Activated CD4-positive, alpha-beta memory T cell treated with anti-CD3 and anti-CD28 coated beads for 36 hours (primary cell): ENCODE measurements at places on chromosomes 11 and 22.

GRCh38 chr11:114180301-114181055 lies 115.7 kb upstream of the NNMT start:
- no peak overlapping the region for H3K4me3 ChIP-seq
- H3K27ac ChIP-seq: no peak overlapping the region
- DNase-seq: peak; percentile 33
- no peaks in the 10 kb centered on the region for H3K27me3 ChIP-seq
- peaks cover 59% of the 10 kb centered on the region for H3K4me1 ChIP-seq

DNA sequence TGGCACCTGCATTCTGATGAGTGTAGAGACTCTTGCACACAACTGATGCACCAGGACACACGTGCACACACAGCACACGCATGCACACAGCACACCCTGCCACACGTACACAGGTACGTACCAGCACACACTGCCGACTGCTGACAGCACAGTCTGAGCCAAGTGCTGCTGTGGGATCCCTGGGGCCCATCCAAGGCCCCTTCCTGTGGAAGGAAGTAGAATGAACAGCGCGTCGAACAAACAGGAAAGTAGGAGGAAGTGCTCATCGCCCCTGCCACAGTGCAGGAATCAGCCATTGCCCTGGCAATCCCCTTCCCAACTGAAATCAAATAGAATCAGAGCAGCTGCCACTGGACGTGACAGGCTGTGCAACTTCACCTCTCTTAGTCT lies 57.9 kb downstream of the CD82 start:
- no peaks in the 10 kb centered on the region for H3K27me3 ChIP-seq
- peaks cover 20% of the 10 kb centered on the region for H3K36me3 ChIP-seq
- H3K4me3 ChIP-seq: no peak overlapping the region
- H3K27ac ChIP-seq: peak overlapping the region; percentile 14

- no peak for DNase-seq
- no peaks in the 10 kb centered on the region for H3K4me1 ChIP-seq
- no peak overlapping the region for H3K4me3 ChIP-seq
- no peaks in the 10 kb centered on the region for H3K27me3 ChIP-seq
- H3K36me3 ChIP-seq: no peaks in the 10 kb centered on the region
Measured at GRCh38 chr11:132777067-132777975, 755.0 kb downstream of the OPCML start.

- no peak overlapping the region for H3K27ac ChIP-seq
- H3K27me3 ChIP-seq: peaks cover 2% of the 10 kb centered on the region
- H3K36me3 ChIP-seq: no peaks in the 10 kb centered on the region
Measured at GRCh38 chr11:116540645-116541304, 232.0 kb downstream of the BUD13 start.

- no peaks in the 10 kb centered on the region for H3K4me1 ChIP-seq
- no peak for DNase-seq
- H3K27ac ChIP-seq: peak overlapping the region; percentile 49
- H3K36me3 ChIP-seq: peaks cover 59% of the 10 kb centered on the region
Measured at GRCh38 chr22:38727123-38727522, 21.4 kb downstream of the GTPBP1 start.

GRCh38 chr11:104534278-104534677 lies 364.0 kb downstream of the CASP12 start:
- no peak overlapping the region for H3K4me3 ChIP-seq
- H3K4me1 ChIP-seq: no peaks in the 10 kb centered on the region
- no peak overlapping the region for H3K27ac ChIP-seq
- H3K27me3 ChIP-seq: no peaks in the 10 kb centered on the region
- H3K36me3 ChIP-seq: no peaks in the 10 kb centered on the region
- DNase-seq: no peak

DNA sequence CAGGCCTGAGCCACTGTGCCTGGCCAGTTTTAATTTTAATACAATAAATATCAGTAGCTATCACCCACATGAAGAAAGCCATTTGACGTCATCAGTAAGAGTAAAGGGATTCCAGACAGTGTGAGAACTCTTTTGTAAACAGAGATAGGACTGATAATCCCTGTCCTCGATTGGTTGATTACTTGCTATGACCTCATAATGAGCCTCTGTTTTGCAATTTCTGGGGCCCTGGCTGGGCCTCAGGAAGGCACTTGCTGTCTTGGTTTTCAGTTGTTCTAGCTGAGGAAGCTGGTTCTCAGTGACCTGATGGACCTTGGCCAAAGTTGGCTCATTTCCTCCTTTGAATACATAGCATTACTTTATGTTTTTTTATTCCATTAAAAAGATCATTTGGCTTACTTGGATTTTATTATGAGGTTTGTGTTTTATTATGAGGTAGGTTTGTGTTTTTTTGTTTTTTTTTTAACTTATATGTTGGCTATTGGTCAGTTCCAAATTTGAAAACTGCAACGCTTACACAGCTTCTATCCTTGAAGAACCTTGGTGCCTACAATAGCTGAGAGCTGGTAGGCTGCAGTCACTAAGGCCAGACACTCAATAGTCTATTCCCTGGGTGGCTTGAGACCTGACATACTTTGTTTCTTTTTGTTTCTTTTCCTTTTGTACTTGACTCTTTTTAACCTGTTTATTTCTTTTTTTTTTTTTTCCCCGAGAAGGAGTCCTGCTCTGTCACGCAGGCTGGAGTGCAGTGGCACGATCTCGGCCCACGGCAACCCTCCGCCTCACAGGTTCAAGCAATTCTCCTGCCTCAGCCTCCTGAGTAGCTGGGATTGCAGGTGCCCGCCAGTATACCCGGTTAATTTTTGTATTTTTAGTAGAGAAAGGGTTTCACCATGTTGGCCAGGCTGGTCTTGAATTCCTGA lies 20.0 kb downstream of the MARK2 start:
- H3K27me3 ChIP-seq: no peaks in the 10 kb centered on the region
- H3K36me3 ChIP-seq: peaks cover 15% of the 10 kb centered on the region
- peaks cover 38% of the 10 kb centered on the region for H3K4me1 ChIP-seq
- no peak overlapping the region for H3K4me3 ChIP-seq
- no peak overlapping the region for H3K27ac ChIP-seq
- no peak for DNase-seq
